GM12891 (cell line): ENCODE measurements at places on chromosomes 6 and 20.

DNA sequence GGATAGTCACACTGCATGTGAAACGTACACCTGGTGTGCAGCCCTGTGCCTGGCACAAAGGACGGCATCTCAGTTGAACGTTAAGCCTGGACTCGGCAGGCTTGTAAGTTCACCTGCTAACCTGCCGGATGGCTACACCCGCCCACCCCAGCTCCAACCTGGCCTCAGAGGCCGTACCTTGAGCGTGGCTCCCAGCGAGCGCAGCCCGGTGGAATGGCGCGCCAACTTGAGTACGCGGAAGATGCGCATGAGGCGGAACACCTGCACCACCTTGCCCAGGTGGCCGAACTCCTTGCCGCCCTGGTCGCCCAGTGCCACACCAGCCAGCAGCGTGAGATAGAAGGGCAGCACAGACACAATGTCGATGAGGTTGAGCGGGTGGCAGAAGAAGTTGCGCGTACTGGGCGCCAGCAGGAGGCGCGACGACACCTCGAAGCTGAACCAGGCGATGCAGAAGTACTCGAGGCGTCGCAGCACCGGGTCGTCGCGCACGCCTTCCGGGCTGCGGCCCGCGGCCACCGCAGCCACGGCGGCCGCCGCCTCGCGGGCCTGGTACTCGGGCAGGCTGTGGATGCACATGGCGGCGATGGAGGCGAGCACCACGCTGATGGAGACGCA is 3.3 kb downstream of the KCNS1 start:
- DNase-seq, result peak; percentile 53

- DNase-seq, result no peak
Measured at GRCh38 chr6:168015009-168015408, 17.5 kb downstream of the KIF25 start.

DNA sequence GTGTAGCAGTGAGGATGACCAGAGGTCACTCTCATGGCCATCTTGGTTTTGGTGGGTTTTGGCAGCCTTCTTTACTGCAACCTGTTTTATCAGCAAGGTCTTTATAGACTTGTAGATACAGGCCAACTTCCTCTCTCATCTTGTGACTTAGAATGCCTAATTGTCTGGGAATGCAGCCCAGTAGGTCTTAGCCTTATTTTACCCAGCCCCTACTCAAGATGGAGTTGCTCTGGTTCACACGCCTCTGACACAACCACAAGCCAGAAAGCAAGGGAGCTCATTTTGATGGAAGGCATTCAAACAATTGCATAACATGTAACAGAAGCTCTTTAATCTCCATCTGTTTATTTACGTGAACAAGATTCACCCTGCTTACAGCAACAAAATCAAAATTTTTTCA is 492.0 kb upstream of the SULF2 start:
- DNase-seq, result no peak

DNA sequence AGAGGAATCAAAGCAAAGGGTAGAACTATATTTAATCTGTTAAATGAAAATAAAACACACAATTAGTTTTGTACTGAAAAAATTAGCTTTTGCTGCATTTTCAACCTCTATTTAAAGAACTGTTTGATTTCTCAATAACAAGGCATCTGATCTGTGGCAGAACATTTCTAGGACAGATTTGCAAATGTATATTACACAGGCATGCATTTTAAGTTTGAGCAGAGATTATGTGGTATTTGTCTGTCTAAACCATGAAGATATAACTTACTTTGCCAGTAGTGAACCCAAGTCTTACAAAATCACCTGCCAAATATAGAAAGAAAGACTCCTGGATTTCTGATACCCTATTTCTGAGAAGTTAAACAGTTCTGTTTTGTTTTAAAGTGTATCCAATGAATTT is 71.9 kb downstream of the TFAP2B start:
- no peak for DNase-seq

- no peak for DNase-seq
Measured at GRCh38 chr20:38141204-38141888, 23.7 kb downstream of the TGM2 start.

GRCh38 chr6:83546636-83547035 is 34.3 kb downstream of the PRSS35 start:
- no peak for DNase-seq

DNA sequence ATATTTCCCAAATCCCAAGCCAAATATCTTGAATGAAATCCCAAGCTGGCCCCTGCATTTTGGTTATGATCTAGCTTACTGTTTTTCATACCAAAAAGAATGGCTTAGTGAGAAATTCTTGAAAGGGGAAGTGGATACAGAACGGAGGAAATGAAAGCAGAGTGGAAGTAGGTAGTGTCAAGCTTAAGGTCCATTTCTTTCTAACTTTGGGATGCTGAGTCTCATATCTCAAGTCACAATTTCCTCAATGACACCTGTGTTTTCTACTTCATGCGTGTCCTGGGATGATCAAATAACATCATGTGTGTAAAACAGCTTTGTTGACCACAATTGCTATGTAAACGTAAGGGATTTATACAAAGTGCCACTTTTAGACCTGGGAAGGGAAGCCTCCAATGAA is 238.8 kb upstream of the SLC35B3 start:
- no peak for DNase-seq

DNA sequence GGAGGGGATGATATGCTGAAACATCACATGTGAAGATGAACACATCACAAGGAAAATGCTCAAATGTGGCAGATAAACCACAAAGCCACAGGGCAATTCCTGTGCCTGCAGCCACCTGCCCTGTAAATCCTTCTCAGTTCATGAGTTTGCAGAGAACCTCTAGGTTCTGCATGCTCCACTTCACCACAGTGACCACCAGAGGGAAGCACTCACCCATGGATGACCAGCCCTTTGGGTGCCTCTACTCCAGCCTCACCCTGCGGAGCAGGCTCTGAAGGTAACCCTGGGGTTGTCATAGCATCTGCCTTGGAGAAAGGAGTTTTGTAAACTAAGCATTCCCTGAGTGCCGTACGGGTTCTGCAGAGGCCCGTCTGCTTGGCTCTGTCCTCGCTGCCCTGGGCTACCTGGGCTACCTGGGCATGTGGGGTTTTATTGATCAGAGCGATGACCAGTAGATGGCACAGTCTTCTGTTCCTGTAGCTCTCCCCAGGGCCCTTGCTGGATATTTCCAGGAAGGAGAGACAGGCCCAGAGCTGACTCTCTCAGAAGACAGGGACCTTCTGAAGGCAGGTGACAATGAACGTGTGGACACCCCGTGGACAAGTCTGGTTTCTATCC is 31.7 kb upstream of the CST1 start:
- no peak for DNase-seq
